ENCODE measurements at places on chromosomes 13 and 19.

GRCh38 chr13:50788551-50789210 is 54.8 kb downstream of the DLEU7 start:
- DNase-seq = no peak

DNA sequence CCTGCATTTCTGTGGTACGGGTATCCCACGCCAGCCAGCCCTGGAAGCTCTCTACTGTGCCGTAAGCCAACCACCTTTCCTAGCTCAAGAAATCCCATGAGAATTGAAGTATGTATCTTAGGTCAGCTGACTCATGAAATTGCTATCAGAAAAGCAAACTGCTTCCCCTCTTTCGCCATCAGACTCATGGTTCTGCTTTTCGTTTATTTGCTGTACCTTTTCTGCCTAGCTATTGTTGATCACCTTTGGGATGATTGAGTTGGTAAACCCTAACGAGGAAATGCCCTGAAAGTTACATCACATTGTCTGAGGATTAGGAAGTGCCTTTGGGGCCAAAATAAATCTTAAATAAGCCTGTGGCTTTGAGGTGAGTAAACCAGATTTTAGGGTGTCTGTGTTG is at the start of gene ADGRE3:
Gene ADGRE3, minus strand, starts transcription at position 81 of the 400 bp plus-strand sequence. Its CDS starts 74 bp downstream, at position 7.
- peak; percentile 36 for DNase-seq

- no peak for DNase-seq
These were observed 42.1 kb upstream of the GAS6 start for GRCh38 chr13:113905942-113906341.

- peak; percentile 51 for DNase-seq
These were observed 2.4 kb downstream of the GADD45B start for GRCh38 chr19:2478278-2478755.

DNA sequence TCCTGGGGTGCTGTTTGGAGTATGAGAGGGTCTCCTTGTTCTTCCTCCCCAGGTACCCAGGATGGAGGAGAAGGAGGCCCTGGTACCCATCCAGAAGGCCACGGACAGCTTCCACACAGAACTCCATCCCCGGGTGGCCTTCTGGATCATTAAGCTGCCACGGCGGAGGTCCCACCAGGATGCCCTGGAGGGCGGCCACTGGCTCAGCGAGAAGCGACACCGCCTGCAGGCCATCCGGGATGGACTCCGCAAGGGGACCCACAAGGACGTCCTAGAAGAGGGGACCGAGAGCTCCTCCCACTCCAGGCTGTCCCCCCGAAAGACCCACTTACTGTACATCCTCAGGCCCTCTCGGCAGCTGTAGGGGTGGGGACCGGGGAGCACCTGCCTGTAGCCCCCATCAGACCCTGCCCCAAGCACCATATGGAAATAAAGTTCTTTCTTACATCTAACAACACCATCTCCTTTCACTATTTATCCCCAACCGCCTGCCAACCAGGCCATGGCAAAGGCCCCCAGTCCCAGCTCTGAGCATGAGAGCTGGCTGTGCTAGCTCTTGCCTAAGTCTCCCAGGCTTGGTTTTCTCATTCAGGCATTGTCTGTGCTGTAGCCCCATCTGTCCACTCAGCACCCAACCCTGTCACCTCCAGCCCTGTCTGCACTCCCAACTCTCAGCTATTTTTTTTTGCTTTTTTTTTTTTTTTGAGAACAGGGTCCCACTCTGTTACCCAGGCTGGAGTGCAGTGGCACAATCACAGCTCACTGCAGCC is 11.2 kb downstream of the DKKL1 start:
- no peak for DNase-seq

DNA sequence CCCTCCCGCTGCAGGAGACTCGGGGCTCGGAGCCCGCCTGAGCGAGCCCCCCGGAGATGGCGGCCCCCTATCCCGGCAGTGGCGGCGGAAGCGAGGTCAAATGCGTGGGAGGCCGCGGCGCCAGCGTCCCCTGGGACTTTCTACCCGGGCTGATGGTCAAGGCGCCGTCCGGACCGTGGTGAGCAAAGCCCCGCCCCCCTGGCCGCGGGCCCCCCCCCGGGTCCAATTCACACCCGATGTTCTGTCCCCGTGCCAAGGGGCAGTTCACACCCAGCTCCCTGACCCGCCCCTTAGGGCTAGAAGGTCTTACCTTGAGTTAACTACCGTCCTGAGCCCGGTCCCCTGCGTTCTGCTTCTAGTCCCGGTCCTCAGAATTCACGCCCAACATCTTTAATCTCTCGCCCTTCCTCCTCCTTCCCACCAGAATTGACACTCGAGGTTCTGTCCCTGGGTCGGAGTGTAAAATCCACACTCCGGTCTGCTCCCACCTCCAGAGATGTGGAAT is 1.4 kb downstream of the NPAS1 start:
- no peak for DNase-seq

DNA sequence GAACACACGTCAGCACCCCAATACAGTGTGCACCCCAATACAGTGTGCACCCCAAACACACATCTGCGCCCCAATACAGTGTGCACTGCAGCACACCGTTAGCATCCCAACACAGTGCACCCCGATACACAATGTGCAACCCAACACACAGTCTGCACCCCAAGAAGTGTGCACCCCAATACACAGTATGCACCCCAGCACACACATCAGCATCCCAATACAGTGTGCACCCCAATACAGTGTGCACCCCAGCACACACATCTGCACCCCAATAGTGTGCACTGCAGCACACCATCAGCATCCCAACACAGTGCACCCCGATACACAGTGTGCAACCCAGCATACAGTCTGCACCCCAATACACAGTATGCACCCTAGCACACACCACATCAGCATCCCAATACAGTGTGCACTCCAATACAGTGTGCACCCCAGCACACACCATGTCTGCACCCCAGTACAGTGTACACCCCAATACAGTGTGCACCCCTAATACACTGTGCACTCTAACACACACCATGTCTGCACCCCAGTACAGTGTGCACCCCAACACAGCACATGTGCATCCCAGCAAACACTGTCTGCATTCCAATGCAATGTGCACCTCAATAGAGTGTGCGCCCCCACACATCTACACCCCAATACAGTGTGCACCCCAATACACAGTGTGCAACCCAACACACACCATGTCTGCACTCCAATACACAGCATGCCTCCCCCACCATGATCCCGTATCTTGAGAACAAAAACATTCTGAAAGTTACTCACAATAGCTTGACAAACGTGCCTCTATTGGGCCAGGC is 855 bp upstream of the CARS2 start:
- DNase-seq = no peak

All from CD4-positive, alpha-beta T cell treated with Interleukin-1 beta for 1 hour (primary cell).